KG1 (cell line): ENCODE measurements at places on chromosomes 6 and 20.

DNA sequence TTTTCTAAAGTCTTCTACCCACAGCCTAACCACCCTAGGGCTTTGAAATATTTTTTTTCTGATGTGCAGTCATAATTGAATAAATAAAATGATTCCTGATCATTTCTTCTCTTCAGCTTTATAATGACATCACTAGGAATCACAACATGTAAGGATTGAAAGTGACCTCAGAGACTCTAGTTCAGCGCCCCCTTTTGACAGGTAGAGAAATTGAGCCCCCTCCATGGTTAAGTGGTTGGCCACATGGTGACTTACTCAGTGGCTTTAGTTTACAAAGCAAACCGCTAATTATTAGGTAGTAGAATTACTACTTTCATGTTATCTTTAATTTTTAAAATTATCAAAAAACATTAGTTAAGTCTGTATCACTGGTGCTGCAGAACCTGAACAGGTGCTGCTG lies 13.3 kb upstream of the SLC2A12 start:
- no peak for DNase-seq

- DNase-seq: no peak
Observed at GRCh38 chr6:152461556-152461955, 175.6 kb downstream of the SYNE1 start.

DNA sequence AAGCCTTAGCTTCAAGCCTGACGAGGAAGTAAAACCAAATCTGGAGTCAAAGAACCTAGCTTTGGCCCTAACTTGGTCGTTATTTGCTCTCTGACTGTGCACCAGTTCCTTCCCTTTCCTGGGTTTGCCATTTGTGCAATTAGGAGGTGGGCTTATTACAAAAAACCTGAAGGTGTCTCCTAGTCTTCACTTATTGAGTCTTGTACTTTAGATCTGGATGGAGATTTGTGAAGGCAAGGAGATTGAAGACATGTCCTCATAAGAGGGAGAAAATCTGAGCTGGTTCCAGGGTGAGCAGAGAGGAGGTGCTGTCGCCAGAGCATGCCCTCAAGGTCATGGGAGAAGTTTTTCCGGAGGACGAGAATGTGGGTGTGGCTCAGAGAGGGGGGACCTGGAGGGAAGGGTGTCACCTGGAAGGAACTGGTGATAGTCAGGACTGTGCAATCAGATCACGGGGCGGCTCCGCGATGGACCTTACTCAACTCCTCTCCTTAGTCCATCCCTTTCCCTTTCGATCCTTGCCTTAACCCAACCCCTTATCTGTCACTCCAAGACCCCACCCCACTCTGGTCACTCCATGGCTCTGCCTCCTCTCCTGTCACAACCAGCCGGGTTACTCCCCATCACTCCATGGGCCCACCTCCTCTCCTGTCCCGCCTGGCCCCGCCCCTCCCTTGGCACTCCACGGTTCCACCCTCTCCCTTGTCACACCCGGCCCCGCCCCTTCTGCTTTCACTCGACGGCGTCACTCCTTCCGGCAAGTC lies 588 bp upstream of the ACSS2 start:
- no peak for DNase-seq

- DNase-seq: no peak
Observed at GRCh38 chr6:121600389-121601168, 165.1 kb downstream of the GJA1 start.

GRCh38 chr6:68778356-68779020 lies 143.4 kb downstream of the ADGRB3 start:
- no peak for DNase-seq

- no peak for DNase-seq
Observed at GRCh38 chr6:10591422-10592160, 70.4 kb downstream of the GCNT2 start.

- no peak for DNase-seq
Observed at GRCh38 chr6:18427296-18427695, 40.1 kb downstream of the RNF144B start.

DNA sequence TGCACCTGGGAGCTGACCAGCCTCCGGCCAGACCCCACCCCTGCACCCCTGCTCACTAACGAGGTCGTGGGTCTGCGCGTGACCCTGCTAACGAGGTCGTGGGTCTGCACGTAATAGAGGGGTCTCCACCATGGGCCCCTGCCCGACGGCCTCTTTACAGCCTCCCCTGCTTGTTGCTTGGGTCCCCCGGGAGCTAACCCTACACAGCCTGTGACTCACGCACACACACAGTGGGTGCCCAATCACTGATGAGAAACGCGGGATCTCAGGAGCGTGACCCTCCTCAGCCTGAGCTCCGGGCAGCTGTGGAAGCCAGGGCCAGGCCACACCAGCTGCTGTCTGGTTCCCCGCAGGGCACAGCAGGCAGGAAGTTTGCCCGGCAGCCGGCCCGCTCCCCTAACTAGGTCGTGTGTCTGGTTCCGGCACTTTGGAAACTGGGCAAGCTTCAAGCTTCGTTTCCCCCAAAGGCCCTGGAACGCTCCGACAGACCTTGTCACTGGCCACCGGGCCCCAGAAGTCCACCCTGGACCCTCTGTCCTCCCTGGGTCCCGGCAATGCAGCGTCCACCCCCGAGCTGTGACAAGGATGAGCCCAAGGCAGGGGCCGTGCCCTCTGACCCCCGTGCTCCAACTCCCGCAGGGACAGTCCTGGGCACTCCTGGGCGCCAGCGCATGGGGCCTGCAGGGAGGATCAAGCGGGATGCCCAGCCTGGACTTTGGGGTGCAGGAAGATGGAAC lies 767 bp downstream of the PTK6 start:
- DNase-seq: no peak

DNA sequence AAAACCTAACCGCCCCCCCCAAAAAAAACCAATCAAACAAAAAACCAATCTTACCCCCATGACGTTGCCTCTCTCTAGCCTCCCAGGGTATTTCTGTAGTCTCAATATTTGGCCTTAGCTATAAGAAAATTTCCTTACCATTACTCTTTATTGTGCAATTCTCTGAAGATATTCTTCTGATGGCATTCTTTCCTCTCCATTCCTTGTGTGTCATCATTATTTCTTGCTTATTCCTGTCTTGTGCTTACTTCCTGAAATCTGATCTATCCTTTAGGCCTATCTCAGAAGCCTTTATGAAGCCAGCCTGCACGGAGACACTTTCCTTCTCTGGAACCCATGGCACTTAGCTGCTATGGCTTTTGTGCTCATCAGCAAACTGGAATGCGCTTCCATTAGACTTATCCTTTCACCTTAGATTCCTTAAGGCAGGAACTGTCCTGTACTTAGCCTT lies 65.9 kb upstream of the DDR1 start:
- no peak for DNase-seq

- DNase-seq: no peak
Observed at GRCh38 chr6:151010071-151010470, 144.6 kb downstream of the MTHFD1L start.

DNA sequence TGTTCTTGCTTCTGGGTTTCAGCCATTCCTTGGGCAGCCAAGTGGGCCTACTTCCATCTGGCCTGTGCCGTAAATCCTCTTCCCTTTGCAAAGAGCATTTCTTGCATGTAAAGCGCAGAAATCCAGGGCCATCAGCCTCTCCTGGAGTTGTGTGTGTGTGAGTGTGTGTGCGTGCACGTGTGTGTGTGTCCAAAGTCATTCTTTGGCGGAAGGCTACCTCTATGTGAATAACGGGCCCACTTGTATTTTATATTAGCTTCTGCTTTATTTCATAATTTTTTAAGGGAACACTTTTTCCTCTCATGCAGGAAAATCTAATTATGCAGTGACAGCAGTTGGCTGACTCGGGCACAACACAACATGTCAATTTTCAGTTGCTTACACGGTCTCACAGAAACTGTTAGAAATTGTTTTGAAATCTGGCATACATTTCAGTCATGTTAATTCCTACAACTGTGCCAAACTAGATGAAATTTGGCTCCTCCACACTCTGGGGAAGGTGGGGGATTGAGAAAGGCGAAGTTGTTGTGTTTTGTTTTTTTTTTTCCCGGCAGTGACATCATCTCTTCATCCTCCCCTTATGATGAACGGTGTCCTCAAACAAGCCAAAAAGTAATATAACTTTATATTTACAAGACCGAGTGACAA lies 223.7 kb upstream of the TSHZ2 start:
- no peak for DNase-seq

- DNase-seq: no peak
Observed at GRCh38 chr20:47353239-47353691, 3.2 kb downstream of the ZMYND8 start.

DNA sequence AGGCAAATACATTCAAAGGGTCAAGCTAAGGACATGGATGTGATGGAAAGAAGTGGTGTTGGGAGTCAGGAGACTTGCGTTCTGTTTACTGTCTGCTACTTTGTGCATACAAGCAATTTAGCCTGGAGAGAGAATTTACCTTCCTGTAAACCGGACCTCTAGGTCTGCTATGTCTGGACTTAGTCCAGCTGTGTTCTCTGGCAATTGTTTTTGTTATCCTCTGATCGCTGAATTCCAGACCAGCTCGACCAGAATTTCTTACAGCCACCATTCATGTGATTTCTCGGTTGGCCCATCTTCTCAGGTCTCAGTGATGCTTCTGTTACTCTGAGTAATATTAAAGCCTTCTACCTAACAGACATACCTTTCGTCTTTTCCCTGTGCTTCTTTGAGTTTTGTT lies 75.2 kb downstream of the LRRC1 start:
- no peak for DNase-seq

DNA sequence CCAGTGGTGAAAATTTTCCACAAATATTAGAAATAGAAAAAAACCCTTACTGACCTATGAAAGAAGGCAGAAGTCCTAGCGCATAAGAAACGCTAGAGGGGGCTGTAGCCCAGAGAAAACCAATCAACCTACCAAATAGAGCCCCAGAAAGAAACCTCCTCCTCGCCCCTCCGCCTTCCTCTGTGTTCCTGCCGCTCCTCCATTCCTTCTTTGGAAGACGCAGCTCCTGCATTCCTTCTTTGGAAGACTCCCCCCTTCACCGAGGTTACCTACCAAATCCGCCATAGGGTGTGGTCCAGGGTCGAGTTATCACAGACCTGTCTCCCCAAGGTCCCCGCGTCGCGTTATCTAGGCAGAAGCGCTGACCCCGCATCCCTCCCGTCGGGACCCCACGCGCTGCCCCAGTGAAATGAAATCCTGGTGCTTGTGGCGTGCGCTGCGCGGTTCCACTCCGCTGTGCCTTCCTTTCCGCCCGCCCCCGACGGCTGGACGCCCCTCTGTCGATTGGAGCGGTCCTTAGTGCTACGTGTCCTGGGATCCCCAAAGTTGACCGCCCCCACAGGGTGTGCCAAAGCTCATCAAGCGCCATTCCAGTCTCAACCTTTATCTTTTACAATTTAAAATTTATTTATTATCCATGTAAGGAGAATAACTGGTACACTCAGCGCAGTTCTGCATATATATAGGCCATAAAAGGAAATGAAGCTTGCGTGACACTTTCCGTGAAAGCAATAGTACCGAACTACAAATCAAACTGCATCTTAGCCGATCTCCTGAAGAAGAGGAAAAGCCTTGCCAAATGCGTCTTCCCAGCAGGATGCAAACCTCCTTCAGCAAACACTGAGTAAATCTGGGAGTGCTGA lies 13.0 kb downstream of the RPP21 start:
- peak; percentile 7 for DNase-seq

- DNase-seq: no peak
Observed at GRCh38 chr20:57266291-57267157, at the start of gene BMP7. Gene BMP7 (minus strand): TSS chr20:57266641. CDS start chr20:57266122, 519 bp downstream.

DNA sequence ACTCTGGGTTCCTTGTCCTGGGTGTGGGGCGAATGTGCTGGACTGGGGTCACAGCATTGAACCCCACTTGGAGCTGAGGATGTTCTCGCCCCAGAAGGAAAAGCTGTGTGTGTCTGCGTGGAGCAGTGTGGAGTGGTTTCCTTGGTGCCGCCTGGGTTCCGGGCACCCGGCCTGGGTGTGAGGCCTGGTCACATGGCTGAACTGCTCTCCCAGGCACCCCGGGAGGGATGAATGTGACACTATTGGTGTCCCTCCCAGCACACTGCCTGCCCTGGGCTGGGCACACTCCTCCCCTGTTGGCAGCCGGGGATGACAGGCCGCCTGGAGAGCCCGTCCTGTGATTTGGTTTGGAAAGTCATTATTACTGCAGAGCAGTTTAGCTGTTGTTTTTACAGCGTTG lies 12.3 kb downstream of the MYT1 start:
- DNase-seq: no peak

- DNase-seq: no peak
Observed at GRCh38 chr20:44649126-44649525, 2.4 kb downstream of the ADA start.

GRCh38 chr20:31840906-31841816 lies 4.2 kb downstream of the FOXS1 start:
- DNase-seq: no peak

GRCh38 chr6:54835176-54835575 lies 11.4 kb upstream of the FAM83B start:
- DNase-seq: no peak

- no peak for DNase-seq
Observed at GRCh38 chr6:154558984-154559383, 48.5 kb upstream of the CNKSR3 start.

DNA sequence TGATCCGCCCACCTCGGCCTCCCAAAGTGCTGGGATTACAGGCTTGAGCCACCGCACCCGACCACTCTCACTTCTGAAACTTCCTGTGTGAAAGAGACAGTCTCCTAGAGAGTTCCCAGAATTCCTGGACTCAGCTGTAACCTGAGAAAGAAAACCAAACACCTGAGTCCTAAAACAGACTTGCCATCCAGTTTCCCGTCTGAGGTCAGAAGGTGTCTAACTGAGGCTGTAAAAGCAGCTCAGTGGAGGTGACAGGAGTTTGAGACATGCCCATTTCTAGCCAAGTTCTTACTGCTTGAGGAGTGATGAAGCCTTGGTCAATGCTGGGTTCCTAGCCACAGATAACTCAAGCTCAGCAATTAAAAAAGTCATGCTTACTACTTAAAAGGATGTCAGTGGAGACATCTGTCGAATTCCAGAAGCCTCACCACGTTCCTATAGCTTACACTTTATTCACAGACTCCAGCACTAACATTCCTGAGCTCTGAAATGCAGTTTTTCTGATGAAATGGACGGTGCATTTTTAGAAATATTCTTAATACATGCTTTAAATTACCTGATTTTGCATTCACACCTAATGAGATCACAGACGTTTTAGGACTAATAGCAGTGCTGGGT lies 6.1 kb downstream of the UQCC2 start:
- no peak for DNase-seq

GRCh38 chr6:146657432-146657831 lies 58.7 kb downstream of the ADGB start:
- no peak for DNase-seq

DNA sequence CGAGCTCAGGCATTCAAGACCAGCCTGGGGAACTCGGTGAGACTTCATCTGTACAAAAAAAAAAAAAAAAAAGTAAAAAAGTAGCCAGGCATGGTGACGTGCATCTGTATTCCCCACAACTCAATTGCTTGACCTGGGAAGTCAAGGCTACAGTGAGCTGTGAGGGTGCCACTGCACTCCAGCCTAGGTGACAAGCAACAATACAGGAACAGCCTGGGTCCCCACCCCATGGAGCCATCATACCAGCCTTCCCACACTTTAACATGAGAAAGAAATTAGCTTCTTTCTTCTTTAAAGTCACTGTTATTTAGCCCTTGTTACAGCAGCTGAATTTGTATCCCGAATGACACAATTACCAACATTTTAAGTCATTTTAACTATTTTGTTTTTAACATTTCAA lies 56.1 kb downstream of the SCML4 start:
- no peak for DNase-seq

- no peak for DNase-seq
Observed at GRCh38 chr6:13089296-13089994, 238.9 kb downstream of the TBC1D7 start.
